ENCODE measurements at places on chromosomes 7 and 10.

DNA sequence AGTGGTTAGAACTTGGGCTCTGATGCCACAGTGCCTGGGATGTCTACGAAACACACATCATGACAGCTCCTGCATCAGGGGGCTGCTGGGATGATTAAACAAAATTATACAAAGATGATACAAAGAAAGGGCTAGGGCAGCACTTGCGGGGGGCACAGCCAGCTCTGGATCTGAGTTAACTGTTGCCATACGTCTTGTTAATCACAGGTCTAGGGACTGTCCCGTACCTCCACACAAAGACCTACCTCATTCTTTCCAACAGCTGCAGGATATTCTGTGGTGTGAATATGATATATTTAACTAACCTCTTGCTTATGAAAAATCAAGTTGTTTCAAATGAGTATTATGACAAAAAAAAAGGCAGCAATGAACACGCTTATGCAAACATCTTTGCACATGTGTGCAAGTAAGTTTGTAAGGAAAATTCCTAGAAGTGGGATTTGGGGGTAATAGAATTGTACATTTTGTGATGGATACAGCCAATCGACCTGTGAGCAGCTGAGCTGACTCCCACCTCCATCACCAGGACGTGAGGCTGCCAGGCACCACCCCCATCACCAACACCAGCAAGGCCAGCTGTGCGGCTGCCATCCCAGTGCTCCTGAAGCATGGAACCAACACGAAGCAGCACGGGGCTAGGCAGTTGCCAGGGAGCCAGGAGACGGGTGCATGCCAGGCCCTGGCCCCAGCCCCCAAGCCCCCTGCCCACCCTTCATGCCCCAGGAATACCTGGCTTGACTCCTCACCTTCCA lies 23.5 kb downstream of the PTPRN2 start:
- no peak for DNase-seq

DNA sequence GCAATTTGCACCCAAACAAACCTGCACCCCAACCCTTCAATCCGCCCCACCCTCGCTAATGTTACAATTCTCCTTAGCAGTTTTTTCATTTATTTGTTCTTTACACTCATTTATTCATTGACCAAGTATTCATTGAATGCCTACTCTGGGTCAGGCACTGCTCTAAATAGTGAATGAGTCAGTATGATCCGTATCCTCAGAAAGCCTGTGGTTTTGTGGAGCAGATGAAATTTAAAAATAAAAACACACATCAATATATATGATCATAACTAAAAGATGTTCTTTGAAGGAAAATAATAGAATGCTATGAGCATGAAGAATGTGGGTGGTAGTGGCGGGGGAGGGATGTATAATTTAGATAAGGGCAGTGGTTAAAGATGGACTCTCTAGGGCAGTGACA lies 13.3 kb downstream of the IFIT5 start:
- DNase-seq: peak; percentile 80

DNA sequence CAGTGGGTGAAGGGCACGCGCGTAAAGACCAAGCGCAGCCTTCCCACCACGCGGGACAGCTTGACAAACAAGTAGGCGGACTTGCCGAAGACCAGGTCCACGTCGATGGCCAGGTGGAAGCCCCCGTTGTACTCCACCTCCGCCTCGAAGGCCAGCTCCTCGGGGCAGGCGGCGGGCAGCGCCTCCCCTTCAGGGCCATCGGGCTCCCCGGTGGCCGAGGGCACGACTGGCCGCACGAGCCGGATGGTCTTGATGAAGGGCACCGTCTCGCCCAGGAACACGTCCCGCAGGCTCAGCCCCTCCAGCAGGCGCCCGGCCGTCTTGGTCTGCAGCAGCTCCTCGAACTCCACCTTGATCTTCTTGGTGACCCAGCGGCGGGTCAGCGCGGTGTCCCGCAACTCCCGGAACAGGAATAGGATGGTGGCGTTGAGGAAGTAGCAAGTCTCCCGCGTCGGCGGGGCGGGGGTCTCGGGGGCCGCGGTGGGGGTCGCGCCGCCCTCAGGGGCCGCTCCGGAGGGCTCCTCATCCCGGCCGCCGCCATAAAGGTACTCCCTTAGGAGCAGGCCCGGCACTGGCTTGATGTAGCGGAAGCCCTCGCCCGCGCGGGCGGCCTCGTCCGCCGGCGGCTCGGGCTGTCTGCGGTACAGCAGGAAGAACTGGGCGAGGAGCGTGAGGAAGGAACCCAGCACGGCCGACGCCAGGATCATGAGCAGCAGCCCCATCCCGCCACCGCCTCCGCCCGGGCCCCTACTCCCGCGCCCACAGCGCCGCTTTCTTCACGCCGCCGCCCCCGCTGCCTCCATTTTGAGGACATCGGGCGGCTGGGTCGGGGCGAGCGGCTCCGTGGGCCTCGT lies 507 bp downstream of the PDZD8 start:
- DNase-seq: peak; percentile 8

DNA sequence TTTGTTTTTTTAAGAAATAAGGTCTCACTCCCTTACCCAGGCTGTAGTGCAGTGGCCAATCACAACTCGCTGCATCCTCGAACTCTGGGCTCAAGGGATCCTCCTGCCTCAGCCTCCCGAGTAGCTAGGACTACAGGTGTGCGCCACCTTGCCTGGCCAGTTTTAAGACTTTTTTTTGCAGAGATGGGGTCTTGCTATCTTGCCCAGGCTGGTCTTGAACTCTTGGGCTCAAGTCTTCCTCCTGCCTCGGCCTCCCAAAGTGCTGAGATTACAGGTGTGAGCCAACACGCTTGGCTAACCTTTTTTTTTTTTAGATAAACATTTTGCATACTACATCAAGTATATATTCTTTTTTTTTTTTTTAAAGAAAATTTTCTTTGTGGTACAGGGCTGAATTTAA lies 18.2 kb downstream of the SEC23IP start:
- no peak for DNase-seq

All from LHCN-M2 (cell line).